ENCODE measurements at places on chromosomes 7 and 10.

DNA sequence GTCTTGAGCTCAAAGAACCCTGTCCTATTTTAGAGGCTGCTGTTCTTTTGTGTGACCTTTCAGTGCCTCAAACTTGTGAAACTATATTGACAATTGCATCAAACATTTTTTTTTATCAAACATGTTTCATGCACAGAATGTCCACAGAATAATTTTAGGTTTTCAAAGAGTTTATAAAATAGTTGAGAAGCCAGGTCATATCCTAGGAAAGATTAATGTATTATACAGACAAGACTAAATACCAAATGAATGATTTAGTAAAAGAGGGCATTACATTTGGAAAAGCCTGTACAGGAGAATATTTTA is 67.0 kb downstream of the CDK6 start:
- DNase-seq: no peak

DNA sequence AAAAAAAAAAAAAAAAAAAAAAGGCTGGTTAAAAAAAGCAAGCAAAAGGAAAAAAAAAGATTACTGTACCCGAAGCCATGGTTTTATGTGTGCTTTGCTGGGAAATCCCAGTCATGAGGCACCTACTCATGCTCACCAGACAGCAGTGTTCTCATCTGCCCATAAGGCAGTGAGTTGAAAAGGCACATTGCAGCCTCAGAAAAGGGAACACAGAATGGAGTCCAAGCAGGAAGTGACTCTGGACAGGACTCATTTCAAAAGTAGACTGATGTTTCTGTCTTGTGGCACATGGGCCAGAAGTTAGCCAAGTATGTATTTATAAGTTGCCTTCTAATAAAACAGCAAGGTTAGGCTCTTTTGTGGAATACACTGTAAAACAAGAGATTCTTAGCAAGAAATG is 40.2 kb downstream of the PDSS1 start:
- no peak for DNase-seq

GRCh38 chr10:42753507-42754154 is 29.0 kb upstream of the BMS1 start:
- peak; percentile 23 for DNase-seq

- no peak for DNase-seq
Observed at GRCh38 chr10:121413951-121414350, 184.3 kb downstream of the FGFR2 start.

DNA sequence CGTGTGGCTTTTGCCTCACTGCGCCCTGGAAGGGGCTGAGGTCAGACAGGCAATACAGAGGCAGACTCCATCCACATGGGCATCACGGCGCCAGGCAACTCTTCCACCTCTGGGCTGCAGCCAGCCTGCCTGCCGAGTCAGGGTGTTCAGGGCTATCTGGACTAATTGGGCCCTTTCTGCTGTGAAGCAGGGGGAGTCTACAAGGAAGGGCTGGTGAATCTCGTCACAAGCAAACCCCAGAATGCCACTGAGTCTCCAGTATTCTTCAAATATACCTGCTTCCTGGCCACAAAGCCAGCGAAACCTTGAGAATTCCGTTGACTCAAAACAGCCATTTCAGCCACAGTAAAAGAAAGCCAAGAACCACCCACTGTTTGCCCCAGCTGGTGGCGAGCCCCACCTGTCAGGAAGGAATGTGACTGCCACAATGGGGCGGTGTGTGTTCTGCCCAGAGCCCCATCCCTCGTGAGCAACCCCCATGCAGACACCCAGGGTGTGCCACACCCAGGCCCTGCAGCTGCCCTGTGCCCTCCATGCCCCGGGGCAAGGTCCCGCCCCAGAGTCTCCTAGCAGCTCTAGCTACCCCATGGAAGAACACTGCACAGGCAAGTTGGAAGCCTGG is 117.3 kb downstream of the FAM53B start:
- peak; percentile 8 for DNase-seq

- peak; percentile 17 for DNase-seq
Observed at GRCh38 chr7:9124320-9124719, 690.9 kb downstream of the NXPH1 start.

- DNase-seq: peak; percentile 82
Observed at GRCh38 chr7:108239501-108240225, 109.5 kb upstream of the LAMB4 start.

- DNase-seq: no peak
Observed at GRCh38 chr7:42104231-42104630, 132.8 kb downstream of the GLI3 start.

- no peak for DNase-seq
Observed at GRCh38 chr7:5831196-5831595, 49.4 kb upstream of the OCM start.

- no peak for DNase-seq
Observed at GRCh38 chr10:52768001-52768532, 4.5 kb downstream of the MBL2 start.

DNA sequence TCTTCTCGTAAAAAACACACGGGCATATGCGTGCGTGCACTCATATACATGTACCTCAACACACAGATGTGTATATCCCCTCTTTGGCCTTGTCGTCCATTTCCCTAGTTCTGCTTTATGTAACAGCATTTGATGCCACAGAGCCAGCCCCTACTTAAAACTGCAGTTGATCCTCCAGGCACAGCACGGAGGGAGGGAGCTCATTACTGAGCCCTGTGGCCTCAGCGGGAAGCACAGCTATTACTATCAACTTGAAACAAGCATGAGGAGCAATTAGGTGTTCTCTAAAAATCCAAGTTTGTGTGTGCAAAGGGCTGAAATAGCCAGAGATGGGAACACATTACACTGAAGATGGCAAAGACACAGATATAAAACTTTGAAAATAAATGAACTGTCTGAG is 580.9 kb downstream of the GLRX3 start:
- DNase-seq: no peak

DNA sequence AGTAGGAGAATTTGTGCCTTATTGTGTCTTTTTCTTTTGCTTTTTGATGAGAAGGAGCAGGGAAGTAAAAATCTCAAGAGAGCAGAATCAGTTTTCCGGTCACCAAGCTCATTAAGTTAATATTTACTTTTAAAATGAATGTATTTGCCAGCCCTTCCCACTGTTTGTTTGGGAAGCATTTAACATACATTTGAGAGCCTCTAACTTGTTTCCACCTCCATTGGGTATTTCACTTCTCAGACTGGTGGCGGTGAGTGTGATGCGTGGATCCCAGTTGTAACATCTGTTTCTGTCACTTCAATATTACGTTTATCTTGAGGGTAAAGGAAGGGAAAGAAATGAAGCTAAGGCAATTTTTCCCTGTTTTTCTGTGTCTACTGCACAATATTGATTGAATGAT is 22.8 kb downstream of the CDK14 start:
- DNase-seq: no peak

DNA sequence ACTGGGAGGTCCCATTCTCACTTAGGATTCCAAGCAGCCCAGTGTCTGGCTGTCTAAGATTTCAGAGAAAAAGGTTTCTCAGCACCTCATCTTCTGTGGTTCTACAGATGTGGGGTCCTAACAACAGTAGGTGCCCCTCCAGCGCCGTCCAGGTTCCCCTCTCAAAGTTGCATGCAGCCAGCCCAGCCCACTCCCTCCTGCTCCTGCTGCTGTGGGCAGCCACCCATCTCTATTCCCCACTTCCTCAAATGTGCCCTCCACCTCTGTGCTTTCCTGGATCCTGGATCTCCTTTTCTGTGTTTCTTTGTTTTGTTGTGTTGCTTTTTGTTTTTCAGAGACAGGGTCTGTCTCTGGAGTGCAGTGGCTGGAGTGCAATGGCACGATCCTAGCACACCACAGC is 13.3 kb upstream of the SLC18A3 start:
- no peak for DNase-seq

DNA sequence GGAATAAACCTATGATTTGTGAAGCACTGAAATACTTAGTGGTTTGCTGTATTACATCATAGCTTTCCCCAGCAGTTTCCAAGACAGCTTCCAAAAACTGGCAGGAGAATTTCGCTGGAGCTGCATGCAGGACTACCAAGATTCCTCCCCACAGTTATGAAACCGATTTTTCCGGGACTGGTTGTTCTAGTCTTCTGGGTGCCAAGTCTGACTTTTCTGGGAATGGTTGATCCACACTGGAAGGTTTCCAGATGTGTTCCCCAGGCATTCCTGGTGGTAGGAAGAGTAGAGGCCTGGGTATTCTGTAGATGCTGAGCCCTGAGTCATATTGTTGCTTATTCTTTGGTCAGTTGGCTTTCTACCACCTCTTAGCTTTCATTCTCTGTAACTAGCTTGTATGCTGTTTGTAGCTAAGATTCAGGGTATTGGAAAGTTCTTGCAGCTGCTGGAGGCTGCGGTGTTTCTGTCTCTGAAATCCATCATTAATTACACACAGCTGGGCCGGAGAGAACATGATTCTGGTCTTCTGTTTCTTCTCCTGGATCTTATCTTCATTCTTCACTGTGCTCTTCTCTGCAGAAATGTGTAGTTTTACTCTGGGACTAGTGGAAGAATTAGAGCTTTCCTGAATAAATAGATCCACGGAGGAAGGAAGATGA is 6.3 kb downstream of the ABCC2 start:
- no peak for DNase-seq

GRCh38 chr10:121811386-121811785 is 116.4 kb downstream of the ATE1 start:
- no peak for DNase-seq

- peak; percentile 84 for DNase-seq
Observed at GRCh38 chr7:130071701-130072622, 1.6 kb downstream of the KLHDC10 start.

GRCh38 chr7:45888185-45888992 is at the start of gene IGFBP1:
TSS of gene IGFBP1 (plus strand) at chr7:45888488. CDS start at chr7:45888653, 165 bp downstream.
- DNase-seq: peak; percentile 36
